ENCODE measurements at places on chromosomes 4 and X.

- no peak for DNase-seq
These were observed 38.9 kb downstream of the ACOX3 start for GRCh38 chr4:8401665-8402064.

GRCh38 chrX:106404512-106404911, 207.3 kb upstream of the RADX start:
- no peak for DNase-seq

DNA sequence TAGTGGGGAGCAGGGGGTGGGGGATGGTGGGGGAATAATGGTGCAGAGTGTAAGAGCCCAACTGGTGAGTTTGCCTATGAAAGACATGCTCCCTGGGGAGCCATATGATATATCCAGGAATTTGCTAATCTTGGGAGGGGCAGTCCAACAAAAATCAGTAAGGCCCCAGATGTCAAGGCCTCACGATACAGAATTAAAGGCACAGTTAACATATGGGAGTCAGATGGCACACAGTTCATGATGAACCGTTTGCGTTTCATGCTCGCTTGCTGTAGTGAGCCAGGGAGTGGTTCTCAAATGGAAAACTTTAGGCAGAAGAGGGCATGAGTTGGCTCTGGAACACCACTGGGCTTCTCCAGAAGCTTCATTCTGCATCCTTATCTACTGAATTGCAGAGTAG, 33.9 kb upstream of the VCX2 start:
- DNase-seq = no peak

DNA sequence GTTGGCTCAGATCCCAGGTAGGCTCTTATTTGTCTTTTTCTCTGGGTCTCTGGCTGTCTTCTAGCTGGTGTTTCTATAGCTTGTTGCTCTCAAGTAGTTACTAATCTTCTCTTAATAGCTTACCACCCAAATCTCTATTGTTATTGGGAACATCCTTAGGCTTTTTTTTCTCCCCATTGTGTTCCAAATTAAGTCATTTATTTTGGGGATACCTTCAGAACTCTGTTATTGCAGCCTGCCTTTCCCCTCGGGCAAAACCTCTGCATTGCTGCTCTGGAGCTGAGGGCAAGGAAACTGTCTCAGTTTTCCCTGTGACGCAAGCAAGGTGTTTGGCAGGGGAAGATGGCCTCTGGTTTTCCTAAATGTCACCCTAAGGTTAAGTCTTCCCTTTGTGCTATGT, 338.1 kb upstream of the ZCCHC13 start:
- no peak for DNase-seq

- DNase-seq = no peak
These were observed 76.8 kb downstream of the RTL5 start for GRCh38 chrX:72054779-72055489.

DNA sequence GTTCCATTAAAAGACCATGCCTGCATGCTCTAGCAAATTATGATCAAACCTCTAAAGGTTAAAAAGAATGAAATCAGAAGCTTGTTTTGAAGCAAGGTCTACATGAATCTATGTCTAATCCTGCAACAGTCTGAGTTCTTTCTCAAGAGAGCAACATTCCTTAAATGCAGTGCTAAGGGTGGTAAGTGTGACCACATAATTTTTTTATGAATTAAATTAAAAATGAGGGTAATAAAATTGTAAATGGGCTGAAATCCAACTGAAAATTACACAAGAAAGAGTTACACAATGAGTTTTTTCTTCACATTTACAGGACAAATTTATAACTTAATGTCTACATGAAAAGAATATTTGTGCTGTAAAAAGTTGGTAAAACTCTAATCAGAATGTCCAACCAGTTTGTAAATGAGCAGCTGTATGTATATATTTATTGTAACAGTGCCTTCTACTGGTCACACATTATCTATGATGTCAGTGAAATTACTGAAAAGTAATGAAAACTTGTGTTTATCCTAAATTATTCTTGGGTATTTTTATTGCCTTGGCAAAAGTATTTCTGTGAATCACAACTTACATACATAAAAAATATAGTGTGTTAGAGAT, 336.3 kb upstream of the PITX2 start:
- DNase-seq = no peak

GRCh38 chr4:87851332-87851731, 18.6 kb downstream of the MEPE start:
- no peak for DNase-seq

GRCh38 chrX:23333842-23334520, 668 bp upstream of the PTCHD1 start:
- no peak for DNase-seq

DNA sequence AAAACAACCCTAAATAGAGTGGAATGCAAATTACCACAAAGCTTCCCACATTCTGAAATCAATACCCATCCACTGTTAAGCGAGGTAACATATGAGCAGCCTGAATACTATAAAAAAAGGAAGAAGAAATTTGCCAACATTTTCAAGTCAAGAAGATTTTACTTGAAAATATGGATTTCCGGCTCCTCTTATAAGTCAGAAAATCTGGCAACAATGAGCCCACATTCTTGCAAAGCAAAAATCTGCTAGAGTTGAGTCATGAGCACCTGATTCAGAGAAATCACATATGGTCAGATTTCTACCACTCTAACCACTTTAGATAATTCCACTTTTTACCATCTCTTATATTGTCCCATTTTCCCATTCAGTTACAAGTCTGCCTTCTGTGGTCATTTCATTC, 395.7 kb downstream of the DTHD1 start:
- no peak for DNase-seq
